Fibroblast of skin of back (primary cell): ENCODE measurements at places on chromosomes 3 and 15.

GRCh38 chr15:94858449-94858848 lies 627.1 kb downstream of the MCTP2 start:
- DNase-seq = no peak

DNA sequence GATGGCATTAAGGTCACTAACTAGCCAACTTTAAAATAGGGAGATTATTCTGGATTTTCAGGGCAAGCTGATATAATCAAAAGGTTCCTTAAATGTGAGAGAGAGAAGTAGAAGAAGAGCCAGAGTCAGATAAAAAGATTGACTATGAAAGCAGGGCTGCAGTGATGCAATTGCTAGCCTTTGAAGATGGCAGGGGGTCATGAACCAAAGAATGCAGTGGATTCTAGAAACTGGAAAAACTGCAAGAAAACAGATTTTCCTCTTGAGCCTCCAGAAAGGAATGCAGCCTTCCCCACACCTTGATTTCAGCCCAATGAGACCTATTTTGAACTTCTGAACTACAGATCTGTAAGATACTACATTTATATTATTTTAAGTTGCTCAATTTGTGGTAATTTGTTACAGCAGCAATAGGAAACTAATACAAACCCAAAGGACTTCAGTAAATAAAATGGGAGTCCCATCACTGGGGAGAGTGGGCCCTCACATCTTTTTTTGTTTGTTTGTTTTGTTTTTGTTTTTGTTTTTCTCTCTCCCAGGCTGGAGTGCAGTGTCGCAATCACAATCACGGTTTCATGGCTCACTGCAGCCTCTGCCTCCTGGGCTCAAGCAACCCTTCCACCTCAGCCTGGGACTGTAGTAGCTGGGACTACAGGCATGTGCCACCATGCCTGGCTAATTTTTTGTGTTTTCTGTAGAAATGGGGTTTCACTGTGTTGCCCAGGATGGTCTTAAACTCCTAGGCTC lies 31.4 kb upstream of the RYK start:
- DNase-seq = no peak

DNA sequence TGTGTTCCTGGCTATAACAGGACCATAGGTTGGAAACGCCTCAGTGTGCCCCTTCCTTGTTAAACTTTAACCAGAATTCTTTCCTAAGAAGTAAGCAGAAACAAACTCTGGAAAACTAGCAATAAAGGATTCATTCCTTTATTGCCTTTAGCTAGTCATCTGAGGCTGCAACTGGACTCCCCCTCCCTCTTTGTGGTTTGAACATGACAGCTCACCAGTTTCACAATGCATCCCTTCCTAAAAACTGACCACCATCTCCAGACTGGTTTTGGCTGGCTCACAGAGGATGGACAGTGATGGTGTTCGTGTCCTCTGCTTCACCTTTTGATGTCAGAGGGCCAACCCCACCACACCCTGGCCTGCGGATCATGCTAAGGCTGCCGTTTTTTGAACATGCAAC lies 27.9 kb upstream of the TGFBR2 start:
- peak; percentile 81 for DNase-seq

- no peak for DNase-seq
Observed at GRCh38 chr3:165211721-165212120, 15.5 kb upstream of the SLITRK3 start.

GRCh38 chr3:46361408-46362283 lies 7.7 kb downstream of the CCR2 start:
- DNase-seq = peak; percentile 84

- DNase-seq = no peak
Observed at GRCh38 chr3:4935347-4935746, 43.9 kb upstream of the BHLHE40 start.

- DNase-seq = peak; percentile 80
Observed at GRCh38 chr3:195286115-195286872, 15.3 kb upstream of the XXYLT1 start.

- no peak for DNase-seq
Observed at GRCh38 chr15:90986790-90987507, 7.4 kb downstream of the PRC1 start.

GRCh38 chr15:32670623-32671022 lies 29.1 kb downstream of the SCG5 start:
- no peak for DNase-seq

DNA sequence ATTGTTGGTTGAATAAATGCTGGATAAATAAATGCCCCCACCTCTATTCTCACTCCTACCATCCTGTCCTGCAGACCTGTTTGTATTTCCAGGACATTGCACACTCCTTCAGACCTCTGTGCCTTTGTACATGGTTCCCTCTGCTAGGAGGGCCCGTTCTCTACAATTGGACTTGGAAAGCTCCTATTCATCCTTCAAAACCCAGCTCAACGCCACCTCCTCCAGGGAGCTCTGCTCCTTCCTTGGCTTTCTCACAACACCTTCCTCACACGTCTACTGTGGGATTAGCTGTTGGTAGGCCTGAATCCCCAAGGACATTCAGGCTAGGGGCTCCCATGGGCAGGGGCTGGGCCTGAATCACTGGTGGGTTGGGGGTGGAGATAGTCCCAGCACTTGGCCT lies 78.7 kb upstream of the SEC13 start:
- DNase-seq = no peak

GRCh38 chr3:36428445-36428844 lies 48.1 kb downstream of the STAC start:
- no peak for DNase-seq

- no peak for DNase-seq
Observed at GRCh38 chr3:192655040-192655439, 72.3 kb downstream of the FGF12 start.

DNA sequence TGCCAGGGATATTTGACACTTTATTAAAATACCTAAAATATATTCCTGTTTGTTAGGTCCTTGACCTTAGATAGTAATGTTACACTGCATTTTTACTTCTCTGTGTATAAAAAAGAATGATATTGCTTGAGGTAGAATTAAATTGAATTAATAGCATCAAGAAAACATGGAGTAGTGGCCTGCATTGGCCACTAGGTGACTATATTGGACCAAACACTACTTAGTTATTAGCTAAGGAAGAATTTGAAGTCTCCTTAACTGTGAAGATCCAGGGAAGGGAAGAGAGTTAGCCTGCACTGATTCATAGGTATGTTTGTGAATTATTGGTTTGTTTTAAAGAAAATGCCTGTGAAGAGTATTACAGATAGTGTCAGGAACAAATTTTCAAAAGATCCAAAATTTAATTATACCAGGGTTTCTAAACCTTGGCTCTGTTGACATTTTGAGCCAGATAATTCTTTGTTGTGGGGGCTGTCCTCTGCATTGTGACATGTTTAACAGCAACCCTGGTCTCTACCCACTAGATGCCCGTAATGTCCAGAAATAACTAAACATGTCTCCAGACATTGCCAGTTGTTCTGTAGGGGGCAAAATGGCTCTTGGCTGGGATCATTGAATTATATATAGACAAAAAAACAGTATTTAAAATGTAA lies 103.6 kb upstream of the THSD4 start:
- peak; percentile 65 for DNase-seq

- DNase-seq = no peak
Observed at GRCh38 chr15:40845511-40846284, 1.9 kb downstream of the SPINT1 start.
